AG20443 (cell line): ENCODE measurements at places on chromosomes 11 and 22.

DNA sequence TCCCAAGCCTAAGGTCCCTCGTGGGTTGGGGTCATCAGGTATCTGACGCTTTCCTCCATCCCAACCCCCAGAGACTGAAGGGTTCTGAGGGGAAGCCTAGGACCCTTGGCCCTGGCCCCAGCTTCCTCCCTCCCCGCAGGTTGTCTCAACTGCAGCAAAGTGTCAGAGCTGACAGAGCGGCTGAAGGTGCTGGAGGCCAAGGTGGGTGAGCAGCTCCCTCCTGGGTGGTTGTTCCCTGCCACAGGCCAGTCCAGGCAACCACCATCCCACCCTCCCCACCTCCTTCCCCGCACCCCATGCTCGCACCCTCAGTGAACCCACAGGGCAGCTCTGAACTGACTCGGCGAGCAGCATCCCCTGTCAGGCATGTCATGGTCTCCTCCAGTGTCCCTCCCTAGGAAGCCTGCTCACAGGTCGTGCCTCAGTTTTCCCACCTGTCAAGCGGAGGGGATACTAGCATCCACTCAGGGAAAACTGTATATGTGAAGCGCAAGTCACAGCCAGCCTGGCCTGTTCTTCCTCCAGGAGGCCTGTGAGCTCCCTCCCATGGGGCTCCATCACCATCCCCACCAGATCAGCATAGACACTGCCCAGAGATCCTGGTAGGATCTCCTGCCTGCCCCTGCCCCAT is 20.8 kb downstream of the EMID1 start:
- DNase-seq = no peak

DNA sequence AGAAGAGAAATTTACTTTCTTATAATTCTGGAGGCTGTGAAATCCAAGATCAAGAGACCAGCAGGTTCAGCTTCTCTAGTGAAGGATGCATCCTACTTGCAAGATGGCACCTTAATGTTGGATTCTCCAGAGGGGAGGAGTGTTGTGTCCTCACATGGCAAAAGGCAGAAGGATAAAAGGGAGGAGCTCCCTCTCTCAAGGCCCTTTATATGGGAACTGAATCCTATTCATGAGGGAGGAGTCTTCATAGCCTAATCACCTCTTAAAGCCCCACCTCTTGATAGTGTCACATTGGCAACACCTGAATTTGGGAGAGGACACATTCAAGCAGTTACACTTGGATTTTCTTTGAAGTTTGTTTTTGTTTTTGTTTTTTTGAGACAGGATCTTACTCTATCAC is 79.5 kb downstream of the SLC36A4 start:
- DNase-seq = no peak

GRCh38 chr22:50190941-50191741 is 5.4 kb downstream of the TRABD start:
- DNase-seq = no peak

GRCh38 chr11:31387379-31387778 is 17.7 kb downstream of the DNAJC24 start:
- DNase-seq = no peak

- DNase-seq = no peak
These were observed 16.9 kb upstream of the SESN3 start for GRCh38 chr11:95247883-95248282.

DNA sequence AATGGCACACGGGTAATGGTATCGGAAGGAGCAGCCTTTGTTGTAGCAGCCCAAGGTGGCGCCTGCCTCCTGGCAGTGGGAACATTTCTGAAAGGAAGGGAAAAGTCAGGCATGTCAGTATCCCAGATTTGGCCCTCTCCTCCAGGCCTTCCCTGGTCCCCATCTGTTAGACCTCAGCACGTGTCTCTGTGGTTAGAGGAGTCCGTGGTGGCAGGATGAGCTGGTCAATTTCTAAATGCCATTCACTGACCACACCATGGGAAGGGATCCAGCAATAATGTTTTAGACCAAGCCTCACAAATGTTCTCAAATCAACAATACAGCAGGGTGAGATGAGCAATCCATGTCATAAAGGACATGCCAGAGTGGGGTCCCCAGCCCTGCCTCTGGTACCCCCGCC is 49.0 kb upstream of the CYP2D6 start:
- peak; percentile 90 for DNase-seq

GRCh38 chr11:75562836-75563484 is 907 bp downstream of the SERPINH1 start:
- DNase-seq = no peak

DNA sequence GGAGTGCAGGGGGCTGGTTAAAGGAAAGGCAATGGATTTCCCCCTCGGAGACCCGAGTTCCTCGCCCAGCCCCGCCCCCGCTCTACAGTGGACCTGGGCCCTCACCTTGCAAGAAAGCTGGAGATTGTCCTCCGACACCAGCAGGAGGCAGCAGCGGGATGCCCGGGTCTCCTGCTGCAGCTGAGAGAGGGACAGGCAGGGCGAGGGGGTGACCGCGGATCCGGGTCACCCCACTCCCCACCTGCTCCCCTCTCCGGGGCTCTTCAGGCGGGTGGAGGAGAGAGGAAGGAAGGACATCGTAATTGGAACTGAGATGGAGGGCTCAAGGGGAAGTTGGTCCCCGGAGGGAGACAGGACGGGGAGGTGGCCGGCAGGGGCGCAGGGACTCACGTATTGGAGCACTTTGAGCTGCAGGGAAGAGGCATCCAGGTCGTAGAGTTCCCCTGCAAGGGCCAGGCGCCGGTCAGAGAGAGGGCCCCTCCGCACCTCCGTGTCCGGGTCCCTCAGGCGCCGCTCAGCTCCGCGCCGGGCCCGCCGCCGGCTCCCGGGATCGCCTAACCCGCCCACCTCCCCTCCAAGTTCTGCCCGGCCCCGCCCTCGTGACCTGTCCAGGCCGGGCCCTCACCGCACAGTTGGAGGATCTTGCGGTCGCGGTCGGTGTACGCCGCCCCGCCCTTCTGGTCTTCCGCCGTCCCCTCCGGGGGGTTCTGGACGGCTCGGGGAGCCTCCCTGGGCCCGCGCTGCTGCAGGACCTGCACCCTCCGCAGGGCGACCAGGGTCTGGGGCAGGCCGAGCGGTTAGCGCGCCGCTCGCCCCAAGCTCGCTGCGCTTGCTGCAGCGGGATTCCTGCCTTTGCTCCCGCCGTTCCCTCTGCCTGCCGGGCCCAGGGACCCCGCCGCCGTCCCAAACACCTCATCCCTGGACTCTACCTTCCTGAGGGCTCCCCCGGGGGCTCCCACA is 84.1 kb downstream of the PDE2A start:
- DNase-seq = no peak

GRCh38 chr11:2509481-2510001 is 64.7 kb downstream of the KCNQ1 start:
- DNase-seq = peak; percentile 11

GRCh38 chr22:36930041-36930935 is 16.9 kb downstream of the CSF2RB start:
- no peak for DNase-seq
